ENCODE measurements at places on chromosomes 16 and 17. TPM values are rescaled to one million over a fixed set of nuclear protein-coding genes. Genes with fewer than 3 reads are reported as not detected.

DNA sequence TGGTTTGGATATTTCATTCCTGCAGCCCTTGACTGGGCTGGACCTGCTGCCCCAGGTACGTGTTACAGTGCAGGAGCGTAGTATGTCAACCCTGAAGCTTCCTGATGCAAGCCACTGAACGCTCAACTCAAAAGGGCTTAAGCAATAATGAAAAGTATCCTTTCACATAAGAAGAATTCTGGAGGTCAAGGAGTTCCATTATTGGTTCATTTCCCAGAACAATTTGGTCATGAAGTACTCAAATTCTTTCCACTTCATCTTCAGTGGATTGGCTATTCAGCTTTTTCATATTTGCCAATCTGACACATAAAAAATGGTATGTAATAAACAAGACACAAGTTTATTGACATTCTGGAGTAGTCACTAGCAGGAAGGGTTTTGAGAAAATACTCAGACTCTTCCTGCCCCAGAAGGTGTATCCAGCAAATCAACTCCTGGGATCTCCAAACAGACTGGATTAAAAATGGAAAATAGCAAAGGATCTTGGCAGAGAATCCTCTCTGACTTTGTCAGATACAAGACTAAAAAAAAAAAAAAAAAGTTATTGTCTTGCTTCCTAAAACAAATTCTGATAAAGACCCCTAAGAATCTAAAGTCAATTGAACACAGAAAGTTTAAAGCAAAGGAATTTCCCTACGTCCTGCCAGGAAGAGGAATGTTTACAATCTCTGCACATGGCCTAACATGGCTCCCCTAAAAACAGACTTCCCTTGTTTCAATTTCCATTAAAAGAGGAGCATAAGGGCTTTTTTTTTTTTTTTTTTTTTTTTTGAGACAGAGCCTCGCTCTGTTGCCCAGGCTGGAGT is 37.5 kb upstream of the WSB1 start:
- peak; percentile 9 for DNase-seq

DNA sequence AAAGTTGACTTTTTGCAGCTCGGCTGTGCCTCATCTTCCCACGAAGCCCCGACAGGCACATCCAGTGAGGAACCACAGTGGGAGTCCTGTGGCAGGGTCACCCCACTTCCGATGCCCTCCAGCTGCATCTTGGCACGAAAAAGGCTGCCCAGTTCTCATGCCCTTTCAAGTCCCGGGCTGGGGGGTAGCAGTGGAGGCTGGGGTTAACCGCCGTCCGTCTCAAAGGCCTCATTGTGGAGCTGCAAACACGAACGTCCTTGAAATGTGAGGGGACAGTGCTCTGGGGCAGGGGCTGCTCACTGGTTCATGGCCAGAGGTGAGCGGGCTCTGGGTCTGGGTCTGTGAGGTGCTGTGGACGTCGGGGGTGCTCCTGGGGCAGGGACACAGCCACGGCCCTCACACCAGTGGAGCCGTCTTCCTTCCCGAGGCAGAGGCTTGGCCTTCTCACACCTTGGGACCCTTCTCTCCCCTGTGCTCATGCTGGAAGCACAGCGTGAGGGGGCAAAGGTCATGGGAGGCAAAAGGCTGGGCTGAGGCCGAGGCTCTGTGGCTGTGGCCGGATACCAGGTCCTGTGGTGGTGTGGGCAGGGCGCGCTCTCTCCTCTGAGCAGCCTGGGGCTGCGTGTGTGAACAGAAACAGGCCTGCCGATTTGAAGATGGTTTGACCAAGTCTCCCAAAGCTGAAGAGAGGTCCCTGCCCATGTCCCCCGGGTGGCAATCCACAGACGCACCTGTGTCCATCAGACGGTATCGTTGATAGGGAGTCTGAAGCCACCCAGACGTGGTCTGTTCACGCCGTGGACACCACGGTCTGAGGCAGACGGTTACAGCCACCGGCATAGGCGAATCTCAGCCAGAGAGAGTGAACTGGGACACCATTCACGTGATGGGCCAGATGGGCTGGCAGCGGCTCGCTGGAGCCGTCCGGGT is 3.1 kb upstream of the MC1R start:
- DNase-seq = no peak

DNA sequence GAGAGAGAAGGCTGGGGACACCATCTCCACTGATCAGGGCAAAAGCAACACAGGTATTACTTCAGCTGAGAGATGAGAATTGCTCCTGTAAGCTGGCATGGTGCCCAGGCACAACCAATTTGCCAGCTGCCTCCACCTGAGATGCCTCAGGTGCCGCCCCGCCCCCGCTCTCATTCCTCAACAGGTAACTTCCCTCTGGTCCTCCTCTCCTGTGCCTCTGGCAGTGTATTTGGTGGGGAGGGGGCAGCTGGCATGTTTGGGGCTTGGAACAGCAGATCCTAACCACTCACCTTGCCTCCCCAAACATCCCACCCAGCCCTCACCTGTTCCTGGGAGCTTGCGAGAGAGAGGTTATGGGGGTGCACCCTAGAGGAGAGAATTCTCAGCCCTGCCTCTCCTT is 2.9 kb upstream of the SRCIN1 start:
- DNase-seq = no peak

Gene CHST4
- 0.17 TPM for total RNA-seq

Gene CASKIN2
- 7.7 TPM for total RNA-seq

Data from LHCN-M2 (cell line).